HS-27A (cell line): ENCODE measurements at places on chromosomes 1 and 21.

DNA sequence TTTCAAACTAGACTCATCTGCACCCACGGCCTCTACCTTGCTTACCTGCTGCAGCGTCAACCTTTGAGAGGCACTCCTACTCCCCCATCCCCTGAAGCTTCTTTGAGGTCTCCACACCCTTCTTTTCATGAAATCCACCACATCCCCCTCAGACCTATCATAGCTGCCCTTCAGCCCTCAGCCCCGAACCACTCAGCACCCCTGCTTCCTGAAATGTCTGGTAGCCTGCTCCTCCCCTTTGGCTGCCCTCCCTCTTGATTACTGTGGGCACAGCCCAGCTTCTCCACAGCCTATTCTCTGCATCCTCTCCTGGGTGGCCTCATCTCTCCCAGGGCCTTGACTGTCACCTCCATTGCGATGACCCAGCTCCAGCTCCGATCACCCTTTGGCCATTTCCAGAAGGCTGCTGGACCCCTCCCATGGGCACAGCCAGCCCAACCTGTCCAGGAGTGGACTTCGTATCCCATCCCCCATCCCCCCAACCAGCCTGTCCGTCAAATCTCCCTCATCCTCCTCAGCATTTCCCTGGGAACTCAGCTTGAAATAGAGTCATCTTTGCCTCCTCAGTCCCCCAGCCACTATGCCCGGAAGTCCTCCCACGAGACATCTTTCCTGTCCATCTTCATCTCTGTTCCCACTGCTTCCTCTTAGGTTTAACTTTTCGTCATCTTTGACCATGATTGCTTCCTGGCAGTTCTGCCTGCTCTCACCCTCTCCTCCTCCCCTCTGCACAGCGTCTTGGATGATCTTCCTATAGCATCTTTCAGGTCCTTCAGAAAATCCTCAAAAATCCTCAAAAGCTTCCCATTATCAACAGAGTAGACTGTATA lies 6.1 kb upstream of the ADORA1 start:
- DNase-seq, result no peak

GRCh38 chr1:168317309-168317708 lies 36.6 kb downstream of the TBX19 start:
- no peak for DNase-seq

DNA sequence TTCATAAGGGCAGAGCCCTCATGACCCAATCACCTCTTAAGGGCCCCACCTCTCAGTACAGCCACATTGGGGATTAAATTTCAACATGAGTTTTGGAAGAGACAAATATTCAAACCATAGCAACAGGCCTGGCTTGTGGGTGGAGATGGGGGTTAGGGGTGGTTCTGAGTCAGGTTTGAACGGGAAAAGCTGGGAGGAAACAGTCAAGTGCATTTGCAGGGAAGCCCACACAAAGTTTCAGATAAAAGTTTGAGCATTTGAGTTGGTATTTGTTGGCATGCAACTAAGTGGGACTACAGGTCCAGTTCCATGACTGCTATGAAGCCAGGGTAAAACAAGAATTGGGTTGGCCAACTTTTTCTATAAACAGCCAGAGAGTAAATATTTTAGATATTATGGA lies 21.0 kb upstream of the PADI2 start:
- no peak for DNase-seq

DNA sequence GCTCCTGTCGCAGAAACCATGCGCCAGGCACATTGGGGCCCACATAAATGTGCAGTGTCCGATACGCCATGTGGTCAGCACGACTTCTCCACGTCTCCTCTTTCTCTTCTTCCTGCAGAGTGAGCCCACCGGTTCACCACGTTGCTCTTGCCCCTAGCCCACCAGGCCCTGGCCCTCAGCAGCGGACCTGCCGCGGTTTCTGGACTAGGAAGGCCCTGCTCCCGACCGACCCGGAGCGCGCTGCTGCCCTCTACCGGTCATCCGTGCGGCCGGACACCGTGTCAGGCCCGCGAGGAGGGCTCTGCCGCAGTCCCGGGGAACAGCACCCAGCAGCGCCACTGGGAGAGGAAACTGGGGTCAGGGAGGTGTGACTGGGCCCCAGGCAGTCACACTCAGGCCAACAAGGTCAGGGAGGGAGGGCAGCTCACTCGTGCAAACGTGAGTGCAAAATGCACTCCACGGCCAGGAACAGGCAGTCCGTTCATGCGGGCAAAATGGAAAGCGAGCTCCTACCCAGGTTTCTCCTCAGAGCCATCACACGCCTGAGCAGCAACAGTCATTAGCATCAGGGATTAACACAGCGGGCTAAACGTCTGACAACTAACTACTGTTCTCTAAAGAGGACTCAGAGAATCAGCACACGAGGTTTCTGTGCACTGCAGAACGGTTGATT lies 13.7 kb downstream of the TLR5 start:
- no peak for DNase-seq

DNA sequence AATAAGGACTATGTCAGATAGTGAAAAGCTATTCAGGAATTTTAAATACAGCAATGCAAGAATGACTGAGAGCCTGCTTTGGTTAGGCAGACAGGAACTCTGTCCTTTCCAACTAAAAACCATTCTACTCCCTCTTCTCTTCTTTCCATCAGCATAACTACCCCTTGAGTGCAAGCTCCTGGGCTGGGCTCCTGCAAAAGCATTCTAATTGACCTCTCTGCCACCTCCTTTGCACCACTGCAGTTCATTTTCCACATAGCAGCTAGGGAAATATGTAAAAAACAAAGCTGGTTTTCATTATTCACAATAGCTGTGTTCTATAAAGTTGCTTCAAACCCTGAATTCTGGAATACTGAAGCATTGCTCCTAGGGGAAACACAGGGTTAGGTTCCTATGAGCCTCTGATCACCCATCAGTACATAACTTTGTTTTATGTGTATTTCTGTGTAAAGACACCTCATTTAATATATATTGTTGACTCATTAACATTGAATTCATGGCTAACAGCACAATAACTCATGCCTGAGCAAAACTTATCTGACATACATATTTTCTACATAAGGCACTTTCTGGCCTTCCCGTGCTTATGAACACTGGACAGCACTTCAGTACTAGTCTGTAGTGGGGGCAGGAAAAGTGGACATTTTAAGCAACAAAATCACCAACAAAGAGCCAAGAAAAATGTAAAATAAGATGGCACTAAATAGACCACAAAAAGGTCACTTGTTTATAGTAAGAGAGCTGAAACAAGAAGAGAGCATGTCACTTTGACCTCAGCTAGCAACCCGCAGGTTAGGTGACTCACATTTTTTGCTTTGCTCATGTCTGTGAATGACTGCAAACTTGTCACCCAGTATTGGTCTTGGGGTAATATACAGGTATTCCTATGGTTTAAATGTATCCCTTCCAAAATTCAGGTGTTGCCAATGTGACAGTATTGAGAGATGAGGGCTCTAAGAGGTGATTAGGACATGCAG lies 57.9 kb upstream of the IRF2BP2 start:
- no peak for DNase-seq

DNA sequence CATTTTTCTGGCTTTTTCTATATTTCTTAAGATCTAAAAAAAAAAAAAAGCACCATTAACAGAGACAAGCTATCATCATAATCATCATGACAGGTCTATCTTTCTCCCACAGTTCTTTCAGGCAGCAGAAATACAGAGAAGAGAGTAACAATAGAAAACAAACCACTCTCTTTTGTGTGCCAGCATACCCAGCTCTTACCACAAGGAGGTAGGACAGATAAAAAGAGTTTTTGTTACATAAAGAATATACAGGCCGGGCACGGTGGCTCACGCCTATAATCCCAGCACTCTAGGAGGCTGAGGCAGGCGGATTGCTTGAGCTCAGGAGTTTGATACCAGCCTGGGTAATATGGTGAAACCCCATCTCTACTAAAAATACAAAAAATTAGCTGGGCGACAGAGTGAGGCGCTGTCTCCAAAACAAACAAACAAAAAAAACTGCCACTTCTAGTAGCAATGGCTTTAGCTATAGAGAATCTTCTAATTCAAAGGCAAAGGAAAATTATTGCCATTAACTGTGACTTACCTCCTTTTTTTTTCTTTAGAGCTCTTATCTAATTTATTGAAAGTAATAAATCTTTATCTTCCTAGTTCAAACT lies 39.7 kb downstream of the ANKRD13C start:
- no peak for DNase-seq

DNA sequence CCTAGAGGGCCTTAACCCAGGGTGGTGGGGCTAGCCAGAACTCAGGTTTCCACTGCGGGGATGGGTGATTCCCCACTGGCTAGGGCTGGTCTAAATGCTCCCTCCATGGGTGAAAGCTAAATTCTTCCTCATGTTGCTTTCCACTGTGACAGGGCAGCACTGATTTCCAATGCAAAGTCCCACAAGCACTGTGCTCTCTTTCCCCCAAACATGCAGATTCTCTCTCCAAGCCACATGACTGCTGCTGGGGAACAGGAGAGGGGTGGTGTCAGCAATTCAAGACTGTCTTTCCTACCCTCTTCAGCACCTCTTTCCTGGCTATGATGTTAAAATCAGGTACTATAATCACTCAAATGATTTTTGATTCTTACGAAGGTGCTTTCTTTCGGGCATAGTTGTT lies 215.5 kb downstream of the RWDD3 start:
- DNase-seq, result no peak

- DNase-seq, result no peak
These were observed 150.1 kb downstream of the PLPP3 start for GRCh38 chr1:56429288-56429687.

- no peak for DNase-seq
These were observed 58.7 kb downstream of the KIAA0040 start for GRCh38 chr1:175133673-175134435.

GRCh38 chr21:36354918-36355680 lies 30.1 kb upstream of the CHAF1B start:
- DNase-seq, result no peak

DNA sequence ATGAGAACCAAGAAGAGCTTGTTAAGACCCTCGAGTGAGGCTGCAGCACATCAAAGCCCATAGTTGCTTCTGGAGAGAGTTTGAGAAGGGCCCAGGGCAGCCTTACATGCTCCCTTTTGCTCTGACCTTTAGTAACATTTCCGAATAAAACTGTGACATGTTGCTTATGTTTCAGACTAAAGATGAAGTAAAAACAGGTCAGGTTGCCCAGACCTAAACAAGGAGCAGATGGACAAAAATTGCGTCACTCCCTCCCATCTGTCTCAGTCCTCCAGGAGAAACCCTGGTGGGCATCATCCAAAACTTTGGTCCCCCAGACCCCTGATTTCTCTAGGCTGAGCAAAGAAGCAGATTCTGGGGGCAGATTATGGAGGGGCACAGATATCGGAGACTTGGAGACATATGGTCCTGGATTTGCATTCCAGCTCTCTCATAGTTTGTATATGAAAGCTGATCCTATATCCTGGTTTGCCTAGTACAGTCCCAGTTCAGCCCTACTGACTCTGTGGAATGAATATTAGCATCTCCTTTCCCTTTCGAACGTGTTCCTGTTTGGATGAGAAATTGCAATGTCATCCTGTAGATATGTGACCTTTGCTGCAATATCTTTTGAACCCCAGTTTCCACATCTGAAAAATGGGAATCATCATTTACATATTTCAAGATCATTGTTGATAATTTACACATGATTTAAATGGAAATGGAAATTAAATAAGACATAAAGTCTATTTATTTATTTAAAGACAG lies 304.9 kb upstream of the USP24 start:
- no peak for DNase-seq

GRCh38 chr21:44926331-44927101 lies 5.8 kb upstream of the ITGB2 start:
- DNase-seq, result no peak

DNA sequence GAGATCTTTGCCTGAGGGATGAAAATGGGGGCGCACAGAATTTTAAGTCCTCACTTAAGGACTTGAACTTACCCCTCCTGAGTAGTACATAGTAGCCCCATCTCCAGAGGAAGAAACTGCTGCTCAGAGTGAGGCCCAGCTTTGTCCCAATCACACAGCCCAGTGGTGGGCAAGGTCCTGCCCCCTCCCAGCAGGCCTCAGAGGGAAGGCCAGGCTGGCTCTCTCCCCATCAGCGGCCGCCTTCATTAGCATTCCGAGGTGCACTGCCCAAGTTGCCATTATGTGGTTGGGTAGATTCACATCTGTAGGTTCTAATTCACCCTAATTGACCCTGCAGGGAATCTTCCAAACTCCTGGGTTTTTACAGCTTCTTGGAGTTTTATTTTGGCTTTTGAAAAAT lies 59.1 kb downstream of the FOXO6 start:
- DNase-seq, result no peak

DNA sequence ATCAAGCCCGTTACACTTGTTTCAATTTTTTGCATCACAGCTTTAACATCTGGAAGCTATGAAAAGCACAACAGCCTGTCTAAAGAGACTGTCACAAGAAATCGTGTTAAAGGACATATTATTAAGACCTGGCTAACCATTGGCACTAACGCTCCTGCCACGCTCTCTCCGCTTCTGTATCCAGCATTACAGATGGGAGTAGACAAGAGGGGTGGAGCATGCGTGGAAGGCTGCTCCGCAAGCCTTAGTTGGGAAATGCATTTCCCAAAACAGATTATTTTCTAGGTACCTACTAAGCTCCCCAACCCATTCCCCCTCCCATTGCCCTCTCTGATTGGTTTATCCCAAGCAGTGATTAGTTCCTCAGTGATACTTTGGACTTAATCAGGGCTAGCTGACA lies 72.4 kb downstream of the NTNG1 start:
- DNase-seq, result no peak

GRCh38 chr1:119924948-119925898 lies 28.9 kb upstream of the ADAM30 start:
- no peak for DNase-seq

DNA sequence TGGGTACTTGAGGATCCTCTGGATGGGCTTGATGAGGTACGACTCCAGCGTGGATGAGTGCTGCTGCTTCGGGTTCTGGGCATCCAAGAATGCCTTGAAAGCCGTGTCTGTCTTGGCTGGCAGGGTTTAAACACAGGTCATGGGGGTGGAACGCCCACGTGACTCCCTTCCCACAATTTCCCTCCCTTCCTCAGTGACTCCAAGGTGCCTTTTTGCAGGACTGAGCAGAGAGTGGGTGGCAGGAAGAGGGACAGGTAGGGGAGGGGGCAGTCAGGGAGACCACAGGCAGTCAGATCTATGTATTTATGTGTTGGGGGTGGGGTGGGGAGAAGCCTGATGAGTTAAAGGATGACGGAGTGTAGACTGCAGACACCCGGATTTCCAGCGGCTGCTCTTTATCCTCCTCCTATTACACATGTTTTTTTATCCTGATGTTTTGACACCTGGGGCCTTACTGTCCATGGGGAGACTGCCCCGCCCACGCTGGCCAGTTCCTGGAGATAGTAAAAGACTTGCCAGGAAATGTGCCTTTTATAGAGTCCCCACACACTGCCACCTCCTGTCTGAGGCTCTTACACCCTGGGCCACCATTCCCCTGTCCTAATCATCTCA lies 103.2 kb upstream of the KRTAP19-8 start:
- no peak for DNase-seq

- peak; percentile 12 for DNase-seq
These were observed 21.1 kb downstream of the CLDN8 start for GRCh38 chr21:30194701-30195299.
